Fibroblast of skin of left quadriceps (primary cell): ENCODE measurements at places on chromosomes 6 and 20.
A peak's percentile ranks its signal among the peaks of the same experiment; 100 is the strongest.

DNA sequence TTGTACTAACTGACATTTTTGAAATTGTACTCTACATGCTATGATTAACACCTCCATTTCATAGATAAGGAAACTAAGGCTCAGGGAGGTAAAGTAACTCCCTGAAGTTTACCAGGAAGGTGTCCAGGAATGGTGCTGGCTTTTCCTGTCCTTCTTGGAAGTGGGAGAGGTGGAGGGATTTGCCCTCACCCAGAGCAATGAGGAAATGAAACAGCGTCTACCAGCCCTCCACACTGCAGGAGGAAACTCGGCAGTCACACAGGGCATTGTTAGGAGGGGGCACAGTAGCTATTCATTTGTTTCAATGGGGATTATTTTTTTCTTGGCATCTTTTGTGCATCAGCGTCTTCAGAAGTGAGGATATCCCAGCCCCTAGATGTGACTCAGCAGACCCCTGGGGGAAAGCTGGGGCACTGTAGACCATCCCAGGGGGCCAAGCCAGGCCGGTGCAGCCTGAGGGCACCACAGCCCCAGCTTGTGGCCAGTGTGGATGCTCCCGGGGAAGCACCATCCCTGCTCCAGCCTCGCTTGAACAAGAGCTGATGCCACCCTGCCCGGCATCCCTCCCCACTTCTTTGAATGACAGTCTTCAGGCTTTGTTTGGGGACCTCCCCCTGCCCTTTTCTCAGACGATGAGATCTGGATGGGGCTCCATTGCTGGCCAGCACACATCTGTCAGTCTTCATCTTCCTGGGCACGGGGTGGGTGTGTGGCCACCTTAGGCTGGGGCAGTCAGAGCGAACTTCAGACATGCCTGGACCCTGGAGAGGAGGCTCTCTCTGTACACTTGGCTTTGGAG is 224.4 kb upstream of the PMEPA1 start:
- DNase-seq, result no peak

DNA sequence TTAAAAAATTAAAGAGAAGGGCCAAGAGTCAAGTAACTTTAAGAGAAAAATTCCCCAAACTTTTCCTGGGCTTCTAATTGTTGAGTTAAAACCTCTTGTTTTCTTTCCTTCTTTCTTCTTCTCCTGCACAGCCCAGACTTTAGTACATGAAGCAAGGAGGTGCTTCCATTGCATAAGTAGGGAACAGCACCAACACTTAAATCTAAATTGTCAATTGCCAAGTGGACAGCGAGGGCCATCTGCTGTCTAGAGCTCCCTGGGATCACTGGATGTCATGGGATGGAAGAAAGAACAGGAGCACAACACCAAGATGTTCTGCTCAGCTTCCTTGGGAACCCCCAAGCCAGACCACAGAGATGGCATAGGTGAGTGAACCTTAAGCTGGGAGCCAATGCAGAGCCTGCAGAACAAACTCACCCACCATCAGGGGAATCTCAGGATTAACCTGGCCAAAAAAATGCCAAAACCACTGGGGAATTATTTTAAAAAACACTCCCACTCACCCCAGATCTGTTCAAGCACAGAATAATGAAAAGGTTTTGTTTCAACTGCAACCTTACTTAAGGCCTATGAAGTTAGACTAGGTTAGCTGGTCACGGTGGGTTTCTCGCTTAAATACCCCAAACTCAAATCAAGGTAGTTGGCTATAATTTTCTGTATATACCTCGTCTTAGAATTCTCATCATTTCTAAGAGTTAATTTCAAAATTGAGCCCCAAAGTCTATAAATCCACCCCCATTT is 67.8 kb downstream of the TNFRSF21 start:
- DNase-seq, result no peak

GRCh38 chr6:4059115-4059777 is 19.7 kb downstream of the FAM217A start:
- peak; percentile 67 for DNase-seq

GRCh38 chr6:158836625-158837311 is 17.6 kb upstream of the EZR start:
- no peak for DNase-seq

DNA sequence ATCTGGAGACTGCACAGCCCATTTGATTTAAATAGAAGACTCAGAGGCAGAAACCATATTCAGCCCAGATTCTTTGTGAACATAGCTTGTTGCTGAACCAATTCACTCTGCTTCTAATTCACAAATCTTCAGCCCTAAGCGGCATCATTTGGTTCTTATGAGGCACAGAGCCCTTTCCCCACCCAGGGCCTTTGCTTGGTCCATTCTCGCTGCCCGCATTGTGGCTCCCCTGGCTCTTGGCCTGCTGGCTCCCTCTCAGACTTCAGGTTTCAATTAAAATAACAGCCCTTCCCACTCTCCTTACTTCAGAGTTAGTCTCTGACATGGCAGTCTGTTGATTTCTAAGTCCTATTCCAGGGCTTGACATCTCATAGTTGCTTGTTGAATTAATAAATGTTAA is 9.4 kb upstream of the TMEM14A start:
- no peak for DNase-seq

DNA sequence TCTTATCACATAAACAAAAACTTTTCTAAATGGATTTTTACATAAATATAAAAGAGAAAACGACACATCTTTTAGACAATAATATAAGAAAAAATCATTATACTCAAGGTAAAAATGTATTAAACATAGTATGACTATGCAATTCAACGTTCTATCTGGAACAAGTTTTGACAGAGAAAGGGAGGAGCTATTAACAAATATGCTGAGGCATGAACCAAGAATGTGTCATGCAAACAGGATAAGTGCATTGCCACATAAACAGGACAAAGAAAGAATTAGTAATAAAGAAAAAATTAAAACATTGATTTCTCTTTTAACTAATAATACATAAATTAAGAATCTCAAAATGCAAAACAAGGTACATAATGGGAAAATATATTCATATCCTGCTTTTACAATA is 1353.4 kb upstream of the GJE1 start:
- DNase-seq, result no peak

GRCh38 chr6:70107852-70108629 is 194.8 kb downstream of the COL9A1 start:
- peak; percentile 13 for DNase-seq

- no peak for DNase-seq
Measured at GRCh38 chr6:113763876-113764275, 93.3 kb upstream of the MARCKS start.

- no peak for DNase-seq
Measured at GRCh38 chr6:52104979-52105378, 17.6 kb upstream of the PKHD1 start.

DNA sequence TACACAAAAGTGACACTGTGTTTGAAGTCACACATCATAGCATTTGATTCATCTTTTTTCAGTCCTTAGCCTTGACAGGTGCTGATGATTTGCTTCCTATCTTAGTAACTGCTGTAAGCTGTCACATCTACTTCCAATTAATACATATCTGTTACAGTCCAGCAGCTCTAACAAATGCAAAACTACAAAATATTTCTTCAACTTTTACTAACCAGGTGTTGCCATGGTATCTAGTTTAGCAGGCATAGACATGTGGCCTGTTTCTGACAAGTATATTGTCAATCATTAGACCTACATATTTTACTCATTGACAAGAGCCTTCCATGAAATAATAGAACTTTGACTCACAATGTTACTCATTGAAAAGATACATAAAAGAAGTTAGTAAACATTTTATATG is 1159.7 kb downstream of the GRIK2 start:
- DNase-seq, result no peak

DNA sequence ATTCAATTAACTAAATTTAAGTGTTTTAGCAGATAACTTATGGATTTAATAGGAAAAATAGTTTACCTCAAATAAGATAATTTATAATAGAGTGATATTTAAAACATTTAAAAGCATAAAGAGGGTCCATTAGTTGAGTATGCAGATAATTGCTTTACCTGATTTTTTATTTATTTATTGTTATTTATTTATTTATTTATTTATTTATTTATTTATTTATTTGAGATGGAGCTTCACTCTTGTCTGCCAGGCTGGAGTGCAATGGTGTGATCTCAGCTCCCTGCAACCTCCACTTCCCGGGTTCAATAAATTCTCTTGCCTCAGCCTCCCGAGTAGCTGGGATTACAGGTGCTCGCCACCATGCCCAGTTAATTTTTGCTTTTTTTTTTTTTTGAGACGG is 982.9 kb downstream of the TFAP2A start:
- no peak for DNase-seq

- no peak for DNase-seq
Measured at GRCh38 chr6:136035378-136036070, 184.0 kb downstream of the PDE7B start.

- DNase-seq, result no peak
Measured at GRCh38 chr6:144017166-144018094, 9.4 kb upstream of the PLAGL1 start.

GRCh38 chr6:43082806-43083655 is 6.9 kb downstream of the PTK7 start:
- DNase-seq, result no peak

GRCh38 chr6:139290787-139291311 is 949 bp downstream of the TXLNB start:
- DNase-seq, result no peak

- peak; percentile 6 for DNase-seq
Measured at GRCh38 chr6:142058551-142059290, 74.0 kb upstream of the GJE1 start.

GRCh38 chr6:15017261-15017660 is 228.6 kb upstream of the JARID2 start:
- no peak for DNase-seq

DNA sequence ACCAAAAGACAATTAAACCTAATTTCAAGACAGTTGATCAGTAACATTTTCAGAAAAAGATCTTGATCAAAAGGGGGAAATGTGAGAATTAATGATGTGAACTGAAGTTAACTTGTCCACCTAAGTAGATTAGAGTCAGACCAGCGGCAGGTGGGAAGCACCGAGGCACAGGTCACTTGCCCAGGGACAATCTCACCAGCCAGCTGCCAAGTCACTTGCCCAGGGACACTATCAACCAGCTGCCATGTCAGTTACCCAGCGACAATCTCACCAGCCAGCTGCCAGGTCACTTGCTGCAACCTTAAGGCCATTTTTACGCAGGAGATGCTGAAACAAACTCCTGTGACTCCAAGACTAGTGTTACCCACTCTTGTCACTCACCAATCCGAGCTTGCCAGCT is 187.6 kb upstream of the THBS2 start:
- no peak for DNase-seq

GRCh38 chr6:108999428-108999827 is 95.2 kb downstream of the SESN1 start:
- DNase-seq, result no peak

GRCh38 chr6:72742001-72742673 is 120.3 kb downstream of the KCNQ5 start:
- no peak for DNase-seq

- no peak for DNase-seq
Measured at GRCh38 chr6:139364302-139364981, 10.0 kb downstream of the CITED2 start.

- no peak for DNase-seq
Measured at GRCh38 chr6:43984442-43985321, 142.6 kb downstream of the MRPL14 start.

- DNase-seq, result no peak
Measured at GRCh38 chr6:14320332-14320731, 202.8 kb downstream of the CD83 start.

GRCh38 chr6:37244430-37245310 is 12.9 kb upstream of the TBC1D22B start:
- DNase-seq, result peak; percentile 96

DNA sequence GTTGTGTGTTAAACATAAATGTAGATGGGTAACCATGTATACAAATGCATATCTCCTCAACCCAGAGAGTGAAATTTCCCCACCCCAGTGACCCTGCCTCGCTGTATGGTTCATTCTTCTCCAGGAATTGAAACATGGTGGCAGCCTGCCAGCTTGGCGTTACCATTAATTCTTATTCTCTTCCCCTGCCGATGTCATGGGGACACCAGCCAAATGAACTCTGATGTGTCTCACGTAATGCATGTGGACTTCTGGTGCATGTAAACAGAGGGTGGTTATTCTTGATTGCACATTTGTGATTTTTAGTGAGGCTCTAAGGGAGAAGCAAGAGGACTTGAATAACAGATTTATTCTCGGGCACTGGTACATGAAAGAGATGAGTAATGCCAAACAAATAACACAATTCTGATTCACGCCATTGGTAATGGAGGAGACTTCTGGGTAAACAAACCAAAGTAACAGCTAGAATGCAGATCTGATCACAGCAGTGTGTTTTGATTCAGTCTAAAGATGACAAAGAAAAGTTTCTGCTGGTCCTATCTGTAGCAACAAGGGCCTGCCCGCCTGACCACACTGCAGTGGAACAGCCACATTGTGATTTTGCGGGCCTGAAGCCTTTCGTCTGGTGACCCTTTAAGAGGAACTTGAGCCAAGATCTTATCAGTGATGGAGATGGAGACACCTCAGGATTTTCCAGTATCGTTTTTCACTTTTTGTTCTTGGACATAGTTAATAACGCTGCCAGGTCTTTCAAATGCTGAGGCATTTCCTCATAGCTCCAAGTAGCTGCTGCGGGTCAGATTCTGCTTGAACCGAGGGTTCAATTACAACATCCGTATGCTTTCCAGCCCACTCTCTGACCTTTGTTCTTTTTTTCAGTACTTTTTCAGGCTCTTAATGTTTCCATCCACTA is 171.8 kb upstream of the AKAP12 start:
- peak; percentile 63 for DNase-seq

- no peak for DNase-seq
Measured at GRCh38 chr6:47919875-47920274, 138.0 kb downstream of the OPN5 start.

DNA sequence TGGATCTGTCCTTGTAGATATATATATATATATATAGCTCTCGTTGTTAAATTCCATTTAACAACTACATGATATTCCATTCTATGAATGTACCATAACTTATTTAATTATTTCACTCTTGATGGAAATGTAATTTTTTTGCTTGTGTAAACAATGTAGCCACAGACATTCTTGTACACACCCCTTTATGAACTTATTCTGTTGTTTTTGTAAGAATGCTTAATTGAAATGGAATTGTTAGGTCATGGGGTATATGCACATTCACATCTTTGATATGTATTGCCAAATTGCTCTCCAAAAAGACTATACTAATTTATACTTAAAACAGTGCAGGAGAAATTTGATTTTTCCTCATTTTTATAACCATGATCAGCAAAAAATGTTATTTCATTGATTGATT is 67.2 kb downstream of the MAP3K4 start:
- DNase-seq, result no peak

GRCh38 chr6:166304106-166304505 is 4.1 kb downstream of the PRR18 start:
- DNase-seq, result no peak

DNA sequence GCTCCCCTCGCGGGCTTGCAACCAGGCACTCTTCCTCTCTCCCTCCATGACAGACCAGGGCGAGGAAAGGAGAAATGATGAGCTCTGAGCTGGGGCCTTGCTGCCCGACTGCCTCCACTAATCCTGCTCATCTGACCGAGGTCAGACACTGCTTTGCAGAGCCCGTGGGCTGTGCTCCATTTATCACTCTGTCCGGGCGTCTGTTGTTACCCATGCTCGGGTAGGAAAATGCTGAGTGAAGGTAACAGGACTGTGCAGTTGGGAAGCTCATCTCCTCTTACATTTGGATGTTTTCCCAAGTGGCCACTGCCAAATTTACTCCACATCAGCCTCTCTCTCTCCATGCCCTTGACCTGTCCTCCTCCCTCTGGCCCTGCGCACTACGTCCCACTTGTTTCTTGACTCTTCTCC is 14.6 kb downstream of the RPS6KA2 start:
- DNase-seq, result no peak

GRCh38 chr6:72760114-72760793 is 138.4 kb downstream of the KCNQ5 start:
- DNase-seq, result no peak

- DNase-seq, result no peak
Measured at GRCh38 chr6:2497922-2498623, 252.6 kb downstream of the MYLK4 start.
